ENCODE measurements at places on chromosomes 3 and 15.

DNA sequence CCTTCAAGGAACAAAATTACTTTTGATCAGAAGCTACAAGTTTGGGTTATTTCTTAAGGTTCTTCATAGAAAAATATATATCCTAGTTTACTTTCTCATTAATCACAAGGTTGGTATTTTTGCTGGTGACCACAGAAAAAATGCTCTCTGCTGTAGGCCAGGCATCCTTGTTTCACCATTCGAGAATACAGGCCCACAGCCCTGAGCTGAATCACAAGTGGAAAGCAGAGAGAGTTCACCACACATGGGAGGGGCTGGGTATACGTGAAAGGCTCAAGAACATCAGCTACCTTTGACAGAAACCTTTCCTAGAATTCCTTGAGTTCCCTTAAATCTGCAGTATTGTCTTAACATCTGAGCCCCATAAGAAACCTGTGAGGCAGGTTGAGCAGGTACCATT, 23.2 kb downstream of the CPEB1 start:
- DNase-seq = no peak

DNA sequence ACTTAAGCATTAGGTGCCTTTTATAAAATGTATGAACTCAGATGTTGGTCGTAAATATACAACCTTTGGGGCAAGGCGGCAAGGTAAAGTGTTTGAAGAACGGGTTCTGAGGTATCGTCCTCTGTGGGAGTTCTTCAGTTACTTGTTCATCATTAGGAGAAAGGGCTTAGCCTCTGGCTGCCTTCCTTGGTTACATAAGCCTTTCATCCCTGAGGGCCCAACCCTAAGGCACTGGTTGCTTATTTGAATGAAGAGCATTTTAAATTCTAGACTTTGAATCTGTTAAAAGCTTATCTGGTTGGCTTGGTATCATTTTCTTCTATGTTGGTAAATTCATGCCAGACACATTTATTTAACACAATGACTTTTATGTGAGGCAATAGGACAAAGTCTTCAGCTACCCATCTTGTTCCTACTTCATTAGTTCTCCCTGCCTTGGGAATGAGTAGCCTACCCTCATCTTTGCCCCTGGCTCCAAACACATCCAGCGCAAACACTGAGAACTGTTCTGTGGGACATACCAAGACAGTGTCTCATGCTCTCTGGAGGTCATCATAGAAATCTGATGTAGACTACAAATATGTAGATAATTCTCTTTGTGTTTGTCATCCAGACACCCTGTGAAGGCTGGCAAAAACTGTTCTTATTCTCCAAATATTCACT, 12.4 kb upstream of the CCDC80 start:
- no peak for DNase-seq

DNA sequence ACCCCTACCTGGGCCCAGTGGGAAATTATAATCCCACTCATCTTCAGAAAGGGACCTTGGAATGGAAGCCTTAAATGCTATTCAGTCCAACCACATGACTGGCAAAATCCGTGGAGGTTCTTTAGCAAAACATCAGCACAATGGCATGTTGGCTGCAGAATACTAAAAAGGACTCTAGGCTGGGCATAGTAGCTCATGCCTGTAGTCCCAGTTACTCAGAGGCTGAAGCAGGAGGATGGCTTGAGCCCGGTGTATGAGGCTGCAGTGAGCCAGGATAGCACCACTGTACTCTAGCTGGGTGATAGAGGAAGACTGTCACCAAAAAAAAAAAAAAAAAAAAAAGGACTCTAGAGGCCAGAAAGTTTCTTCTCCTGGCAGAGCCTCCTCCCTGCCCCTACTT, 60.6 kb upstream of the RYK start:
- no peak for DNase-seq

- DNase-seq = no peak
Measured at GRCh38 chr3:69288161-69288895, 97.6 kb downstream of the FRMD4B start.

- peak; percentile 38 for DNase-seq
Measured at GRCh38 chr3:194773216-194773615, 87.5 kb downstream of the FAM43A start.

- no peak for DNase-seq
Measured at GRCh38 chr15:58179206-58179605, 41.0 kb downstream of the AQP9 start.
